CD8-positive, alpha-beta memory T cell (primary cell): ENCODE measurements at places on chromosomes 13 and 19. TPM values are rescaled to one million over a fixed set of nuclear protein-coding genes. Genes with fewer than 3 reads are reported as not detected.

Gene RNF113B
- not detected for polyA plus RNA-seq

Gene UBE2L5
- not detected for polyA plus RNA-seq

Gene IFNL3
- polyA plus RNA-seq = not detected

Gene FPR2
- polyA plus RNA-seq = not detected

Gene OR7A5
- polyA plus RNA-seq = not detected

Gene KLK15
- not detected for polyA plus RNA-seq

Gene MUC16
- polyA plus RNA-seq = 0.02 TPM

Gene PRSS57
- not detected for polyA plus RNA-seq

Gene OR7D2
- polyA plus RNA-seq = not detected

Gene HOMER3
- 0.58 TPM for polyA plus RNA-seq

Gene SYNGR4
- polyA plus RNA-seq = not detected

Gene CD79A
- polyA plus RNA-seq = 9.4 TPM

Gene TEAD2
- not detected for polyA plus RNA-seq

Gene ZNF85
- 6.6 TPM for polyA plus RNA-seq

Gene RFPL4AL1
- polyA plus RNA-seq = not detected

Gene LRP3
- not detected for polyA plus RNA-seq

Gene POU2F2
- 8.5 TPM for polyA plus RNA-seq

Gene ZNF99
- not detected for polyA plus RNA-seq

Gene SHISA7
- not detected for polyA plus RNA-seq

Gene IL4I1
- polyA plus RNA-seq = 13.1 TPM

Gene ZNF486
- 4.9 TPM for polyA plus RNA-seq

Gene C19orf18
- 0.41 TPM for polyA plus RNA-seq

Gene CYP2A6
- polyA plus RNA-seq = not detected

Gene MAP4K1
- 178 TPM for polyA plus RNA-seq

Gene C19orf67
- not detected for polyA plus RNA-seq

Gene SERP2
- polyA plus RNA-seq = 0.47 TPM

Gene TNNI3
- polyA plus RNA-seq = not detected

Gene NDUFA7
- 121 TPM for polyA plus RNA-seq

Gene TMEM59L
- polyA plus RNA-seq = not detected

Gene SIRT2
- 51.2 TPM for polyA plus RNA-seq

Gene GPX4
- polyA plus RNA-seq = 373 TPM

Gene ZNF681
- 1.6 TPM for polyA plus RNA-seq

Gene NOSIP
- 414 TPM for polyA plus RNA-seq

Gene CYP4F11
- polyA plus RNA-seq = not detected

Gene TTYH1
- not detected for polyA plus RNA-seq

Gene ZNF563
- polyA plus RNA-seq = 3.5 TPM

Gene TICAM1
- polyA plus RNA-seq = 13.8 TPM

Gene MBD3L2
- not detected for polyA plus RNA-seq

Gene ZNF583
- polyA plus RNA-seq = 14.1 TPM

Gene LPAR2
- polyA plus RNA-seq = 37.8 TPM

Gene HSH2D
- 12.8 TPM for polyA plus RNA-seq

Gene MYDGF
- 146 TPM for polyA plus RNA-seq

Gene AKAP8L
- polyA plus RNA-seq = 69.8 TPM

Gene KIR3DL1
- 11.9 TPM for polyA plus RNA-seq

Gene SIGLECL1
- not detected for polyA plus RNA-seq

Gene SPACA4
- not detected for polyA plus RNA-seq

Gene ZNF331
- 43.9 TPM for polyA plus RNA-seq

Gene NRTN
- 0.26 TPM for polyA plus RNA-seq

Gene TYROBP
- polyA plus RNA-seq = 96.2 TPM

Gene SHISA2
- not detected for polyA plus RNA-seq

Gene FCER2
- not detected for polyA plus RNA-seq

Gene ARRDC2
- 45.8 TPM for polyA plus RNA-seq

Gene ERICH4
- polyA plus RNA-seq = not detected
